ENCODE measurements at places on chromosomes 16 and 17. TPM values are rescaled to one million over a fixed set of nuclear protein-coding genes. Genes with fewer than 3 reads are reported as not detected.

GRCh38 chr17:66734186-66734943, 100.6 kb upstream of the CACNG5 start:
- H3K27me3 ChIP-seq = no peaks in the 10 kb centered on the region
- H3K4me1 ChIP-seq = no peaks in the 10 kb centered on the region
- ATAC-seq = no peak
- H3K36me3 ChIP-seq = peaks cover 78% of the 10 kb centered on the region
- H3K4me3 ChIP-seq = no peak overlapping the region

DNA sequence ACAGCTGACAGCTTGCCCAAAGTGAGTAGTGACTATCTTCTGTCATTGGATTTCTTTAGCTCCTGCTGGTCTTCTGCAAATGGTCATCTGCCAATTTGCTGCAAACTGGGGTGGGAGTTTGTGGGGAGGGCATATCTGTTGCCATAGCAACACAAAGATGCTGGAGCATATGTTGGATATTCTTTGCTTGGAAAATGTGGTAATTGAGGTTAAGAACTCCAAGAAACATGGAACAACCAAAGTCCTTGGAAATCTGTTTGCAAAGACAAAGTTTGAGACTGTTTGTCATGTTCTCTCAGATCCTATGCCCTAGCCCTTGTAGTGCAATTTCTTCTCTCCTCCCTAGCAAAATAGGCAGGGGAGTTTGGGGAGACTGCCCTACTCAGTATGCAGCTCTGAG, 155.3 kb downstream of the PRKCB start:
- no peak overlapping the region for H3K4me3 ChIP-seq
- H3K36me3 ChIP-seq = peaks cover 33% of the 10 kb centered on the region
- no peak for ATAC-seq
- peaks cover 10% of the 10 kb centered on the region for H3K4me1 ChIP-seq

Gene SPATA22
- not detected for total RNA-seq

Gene CHTF8
- total RNA-seq = 103 TPM

DNA sequence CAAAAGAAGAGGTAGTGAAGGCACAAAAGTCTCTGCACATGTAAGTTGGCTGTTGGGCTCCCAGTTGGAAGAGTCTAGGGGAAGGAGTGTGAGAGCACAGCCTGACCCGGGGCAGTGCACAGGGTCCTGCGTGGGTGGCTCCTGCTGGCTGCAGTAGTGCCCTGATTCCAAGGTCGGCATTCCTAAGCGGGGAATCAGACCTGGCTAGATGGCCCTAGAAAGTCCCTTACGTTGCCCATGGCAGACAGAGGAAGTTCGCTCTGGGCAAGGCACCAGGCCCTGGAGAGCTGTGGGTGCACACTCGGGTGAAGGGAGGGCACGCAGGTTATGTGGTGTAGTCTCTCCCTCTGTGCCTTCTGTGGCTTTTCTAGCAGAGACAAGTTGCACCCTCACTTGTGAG, 22.8 kb upstream of the SLC5A11 start:
- H3K4me3 ChIP-seq = no peak overlapping the region
- H3K36me3 ChIP-seq = peaks cover 98% of the 10 kb centered on the region
- no peak for ATAC-seq
- H3K4me1 ChIP-seq = peaks cover 4% of the 10 kb centered on the region

DNA sequence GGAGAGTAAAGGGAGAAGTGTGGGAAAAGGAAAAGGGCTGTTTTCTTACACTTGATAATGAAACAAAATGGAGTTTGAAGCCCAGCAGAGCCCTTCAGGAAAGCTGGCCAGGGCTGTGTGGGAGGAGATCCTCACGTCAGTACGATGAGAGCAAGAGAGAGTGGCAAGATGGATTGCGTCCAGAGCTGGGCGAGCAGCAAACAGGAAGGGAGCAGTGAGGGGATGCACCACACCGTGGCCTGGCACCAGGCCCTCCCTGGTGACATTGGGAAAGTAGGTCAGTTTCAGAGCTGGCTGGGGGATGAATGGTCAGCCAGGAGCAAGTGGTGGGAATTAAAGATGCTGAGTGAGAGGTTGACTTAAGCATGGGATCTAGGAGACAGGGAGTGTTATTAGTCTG, 273.6 kb downstream of the GRIN2A start:
- no peaks in the 10 kb centered on the region for H3K36me3 ChIP-seq
- no peaks in the 10 kb centered on the region for H3K4me1 ChIP-seq
- no peak for ATAC-seq

DNA sequence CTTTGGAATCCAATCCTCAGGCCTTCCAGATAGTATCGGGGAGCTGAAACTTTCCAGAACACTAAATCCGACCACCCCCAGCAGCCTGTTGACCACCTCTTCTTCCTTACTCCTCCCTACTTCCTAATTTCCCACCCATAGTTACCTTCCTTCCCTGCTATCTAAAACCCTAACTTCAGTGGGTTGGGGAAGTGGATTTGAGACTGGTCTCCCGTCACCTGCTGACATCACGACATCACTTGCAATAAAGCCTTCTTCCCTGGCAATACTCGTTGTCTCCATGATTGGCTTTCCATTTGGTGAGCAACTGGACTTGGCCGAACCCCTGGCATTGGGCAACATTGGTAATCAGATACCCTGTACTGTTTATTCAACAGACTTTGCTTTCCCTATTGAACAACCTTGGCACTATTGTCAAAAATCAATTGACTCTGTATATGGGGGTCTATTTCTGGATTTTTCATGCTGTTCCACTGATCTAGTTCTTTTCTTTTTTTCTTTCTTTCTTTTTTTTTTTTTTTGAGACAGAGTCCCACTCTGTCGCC, 11.8 kb upstream of the FOXK2 start:
- peak overlapping the region; percentile 10 for H3K27ac ChIP-seq
- peaks cover 4% of the 10 kb centered on the region for H3K4me1 ChIP-seq
- no peaks in the 10 kb centered on the region for H3K36me3 ChIP-seq
- no peak overlapping the region for H3K4me3 ChIP-seq

DNA sequence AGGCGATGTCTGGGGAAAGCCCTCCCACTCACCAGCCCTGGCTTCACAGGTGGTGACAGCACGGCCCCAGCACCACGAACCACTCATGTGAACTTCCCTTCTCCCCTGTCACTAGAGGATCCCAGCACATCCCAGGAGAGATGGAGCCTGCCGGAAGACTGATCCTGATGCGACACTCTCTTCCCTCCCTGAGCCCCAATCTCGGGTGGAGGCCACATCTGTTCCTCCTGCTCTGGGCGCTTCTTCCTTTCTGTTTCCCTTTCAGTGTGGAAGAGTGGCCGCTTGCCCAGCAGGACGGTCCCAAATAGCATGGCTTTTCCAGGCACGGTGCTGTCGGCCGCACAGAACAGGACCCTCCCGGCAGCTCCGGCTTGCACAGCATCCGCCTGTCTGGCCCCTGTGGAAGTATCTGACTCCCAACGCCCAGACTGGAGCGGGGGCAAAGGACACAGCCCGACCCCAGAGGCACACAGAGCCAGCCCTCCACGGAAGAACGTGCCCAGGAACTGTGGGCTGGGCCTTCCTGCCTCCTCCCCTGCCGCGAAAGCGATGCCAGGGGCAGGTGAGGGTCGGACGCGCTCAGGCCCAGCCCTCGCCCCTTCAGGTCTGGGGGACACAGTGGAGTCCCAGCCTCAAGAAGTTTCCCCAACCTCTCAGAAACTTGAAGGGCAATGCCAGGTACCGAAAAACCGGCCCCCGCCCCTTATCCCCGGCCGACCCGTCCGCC, 37.6 kb downstream of the CBFA2T3 start:
- no peaks in the 10 kb centered on the region for H3K4me1 ChIP-seq
- H3K27ac ChIP-seq = no peak overlapping the region
- H3K27me3 ChIP-seq = peaks cover 14% of the 10 kb centered on the region
- ATAC-seq = no peak

DNA sequence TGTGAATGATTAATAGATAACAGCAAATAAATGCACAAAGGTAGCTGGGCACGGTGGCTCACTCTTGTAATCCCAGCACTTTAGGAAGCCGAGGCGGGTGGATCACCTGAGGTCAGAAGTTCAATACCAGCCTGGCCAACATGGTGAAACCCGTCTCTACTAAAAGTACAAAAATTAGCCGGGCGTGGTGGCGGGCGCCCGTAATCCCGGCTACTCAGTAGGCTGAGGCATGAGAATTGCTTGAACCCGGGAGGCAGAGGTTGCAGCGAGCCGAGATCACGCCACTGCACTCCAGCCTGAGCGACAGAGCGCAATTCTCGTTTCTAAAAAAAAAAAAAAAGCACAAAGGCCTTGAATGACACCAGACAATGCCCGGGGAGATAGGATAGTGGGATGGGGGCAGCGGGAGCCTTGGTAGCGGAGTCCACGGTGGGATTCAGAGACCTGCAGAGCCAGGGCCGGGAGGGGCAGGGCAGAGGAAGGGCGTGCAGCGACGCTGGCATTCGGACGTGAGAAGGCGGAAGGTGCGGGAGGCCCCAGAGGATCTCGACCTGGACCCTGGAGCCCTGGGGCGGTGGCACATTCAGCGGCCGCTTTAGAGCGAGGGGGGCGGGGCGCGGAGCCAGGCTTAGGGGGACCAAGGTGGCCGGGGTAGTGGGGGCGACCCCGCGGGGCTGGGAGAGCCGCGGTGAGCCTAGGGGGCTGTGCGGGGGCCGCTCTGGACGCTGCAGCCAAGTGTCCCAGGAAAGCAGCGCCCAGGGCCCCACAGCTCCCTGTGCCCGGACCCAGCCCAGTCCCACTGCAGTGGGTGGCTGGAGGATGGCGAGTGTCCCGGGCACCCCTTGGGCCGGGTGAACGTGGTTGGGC, 999 bp upstream of the FLYWCH2 start:
- H3K36me3 ChIP-seq = no peaks in the 10 kb centered on the region
- peak; percentile 13 for ATAC-seq
- no peaks in the 10 kb centered on the region for H3K27me3 ChIP-seq
- H3K4me1 ChIP-seq = peaks cover 5% of the 10 kb centered on the region

- no peaks in the 10 kb centered on the region for H3K27me3 ChIP-seq
- H3K4me1 ChIP-seq = no peaks in the 10 kb centered on the region
- ATAC-seq = no peak
- no peak overlapping the region for H3K4me3 ChIP-seq
- peaks cover 98% of the 10 kb centered on the region for H3K36me3 ChIP-seq
These were observed 71.3 kb downstream of the IL21R start for GRCh38 chr16:27473101-27473900.

Gene SLC35G6
- total RNA-seq = not detected

Gene TP53TG3
- total RNA-seq = not detected

Gene RHBDF1
- total RNA-seq = 0.24 TPM

Gene SLC47A1
- total RNA-seq = 0.58 TPM

GRCh38 chr17:78257810-78258322, 26.4 kb downstream of the TMEM235 start:
- H3K4me1 ChIP-seq = peaks cover 25% of the 10 kb centered on the region
- peak overlapping the region; percentile 81 for H3K27ac ChIP-seq

Gene IGFALS
- 0.13 TPM for total RNA-seq

DNA sequence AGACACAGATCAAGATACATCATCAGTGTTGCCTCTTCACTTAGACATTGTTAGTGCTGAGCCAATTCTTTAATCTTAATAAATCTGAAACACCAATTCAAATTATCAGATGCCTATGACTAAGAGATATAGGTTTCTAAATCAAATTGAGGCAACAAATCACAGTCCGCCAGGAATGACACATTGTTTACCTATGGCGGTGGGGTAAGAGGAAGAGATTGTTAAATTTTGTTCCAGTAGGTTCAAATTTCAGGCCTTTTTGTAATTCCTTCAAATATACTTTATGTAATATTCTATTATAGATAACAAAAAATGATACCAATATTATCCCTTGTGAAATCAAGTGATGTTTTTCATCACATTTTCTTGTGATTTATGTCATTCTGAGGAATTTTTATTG, 145.9 kb downstream of the CDH8 start:
- H3K27me3 ChIP-seq = no peaks in the 10 kb centered on the region
- no peaks in the 10 kb centered on the region for H3K36me3 ChIP-seq
- no peak overlapping the region for H3K4me3 ChIP-seq
- H3K27ac ChIP-seq = no peak overlapping the region

DNA sequence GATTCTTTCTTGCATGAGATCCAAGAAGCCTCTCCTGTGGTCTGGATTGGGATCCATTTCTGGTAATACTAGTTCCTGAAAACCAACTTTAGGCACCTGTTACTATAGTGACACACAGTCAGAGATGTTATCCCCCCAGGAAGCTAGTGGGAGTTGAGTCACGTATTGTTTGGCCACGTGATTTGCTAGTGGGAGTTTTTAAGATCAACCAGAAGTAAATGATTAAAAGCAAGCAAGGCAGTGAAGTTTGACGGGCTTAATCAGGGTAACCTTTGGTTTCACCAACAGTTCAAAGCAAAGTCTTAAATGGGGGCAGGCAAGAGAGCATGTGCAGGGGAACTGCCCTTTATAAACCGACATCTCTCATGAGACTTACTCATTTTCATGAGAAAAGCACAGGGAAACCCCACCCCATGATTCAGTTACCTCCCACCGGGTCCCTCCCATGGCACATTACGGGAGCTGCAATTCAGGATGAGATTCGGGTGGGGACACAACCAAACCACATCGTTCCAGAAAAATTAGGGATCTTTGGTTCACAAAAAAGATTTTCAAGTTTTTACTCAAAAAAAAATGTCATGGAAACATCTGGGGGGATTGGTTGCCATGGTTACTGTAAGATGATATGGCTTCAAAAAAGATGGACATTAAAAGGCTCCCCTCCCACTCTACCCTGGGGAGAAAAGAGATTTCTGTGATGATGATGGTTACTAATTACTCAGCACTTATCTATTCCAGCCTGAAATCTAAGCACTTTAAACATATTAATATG, 483.1 kb upstream of the ERCC4 start:
- H3K4me3 ChIP-seq = no peak overlapping the region
- H3K27me3 ChIP-seq = no peaks in the 10 kb centered on the region
- peak; percentile 28 for ATAC-seq
- no peaks in the 10 kb centered on the region for H3K4me1 ChIP-seq

Gene CDH11
- total RNA-seq = not detected
